ENCODE measurements at places on chromosomes 6 and 20.

DNA sequence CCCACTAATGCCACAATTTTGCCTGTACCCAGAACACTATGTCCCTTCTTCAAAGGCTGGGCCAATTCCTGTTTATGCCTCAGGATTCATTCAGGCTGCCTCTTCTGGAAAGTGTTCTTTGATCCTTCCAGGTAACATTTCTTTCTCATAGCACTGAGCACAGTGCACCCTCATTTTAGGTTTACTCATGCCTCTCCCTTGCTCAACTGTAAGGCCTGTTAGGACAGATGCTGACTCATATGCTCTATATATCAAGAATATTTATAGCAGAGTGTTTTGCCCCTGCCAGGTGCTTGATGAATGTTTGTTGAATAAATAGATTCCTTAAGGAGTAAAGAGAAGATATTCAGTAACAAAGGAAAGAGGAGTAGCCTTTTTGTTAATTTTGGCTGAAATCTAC, 263.9 kb downstream of the PHF3 start:
- DNase-seq: no peak

GRCh38 chr6:2221726-2222274, 23.6 kb downstream of the GMDS start:
- no peak for DNase-seq

DNA sequence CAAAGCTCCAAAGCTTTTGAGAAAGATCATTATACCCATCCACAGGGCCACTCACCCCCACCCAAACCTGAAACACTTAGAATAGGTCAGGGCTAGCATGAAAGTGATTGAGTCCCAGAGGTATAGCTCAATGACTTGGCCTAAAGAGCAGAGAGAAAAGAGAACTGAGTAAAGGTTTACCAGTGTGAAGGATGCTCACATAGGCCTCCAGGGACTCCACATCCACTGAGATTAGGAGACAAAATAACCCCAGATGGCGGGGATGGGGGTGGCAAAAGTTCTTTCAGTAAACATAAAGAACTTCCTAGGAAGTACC, 12.2 kb downstream of the SAYSD1 start:
- DNase-seq: no peak

- DNase-seq: no peak
Measured at GRCh38 chr20:45097485-45098102, 3.3 kb downstream of the KCNS1 start.

- no peak for DNase-seq
Measured at GRCh38 chr6:150684714-150685459, 85.2 kb downstream of the PLEKHG1 start.

GRCh38 chr6:21861942-21862341, 268.4 kb downstream of the SOX4 start:
- DNase-seq: no peak

GRCh38 chr6:130620338-130620781, 206.8 kb upstream of the SMLR1 start:
- DNase-seq: no peak

DNA sequence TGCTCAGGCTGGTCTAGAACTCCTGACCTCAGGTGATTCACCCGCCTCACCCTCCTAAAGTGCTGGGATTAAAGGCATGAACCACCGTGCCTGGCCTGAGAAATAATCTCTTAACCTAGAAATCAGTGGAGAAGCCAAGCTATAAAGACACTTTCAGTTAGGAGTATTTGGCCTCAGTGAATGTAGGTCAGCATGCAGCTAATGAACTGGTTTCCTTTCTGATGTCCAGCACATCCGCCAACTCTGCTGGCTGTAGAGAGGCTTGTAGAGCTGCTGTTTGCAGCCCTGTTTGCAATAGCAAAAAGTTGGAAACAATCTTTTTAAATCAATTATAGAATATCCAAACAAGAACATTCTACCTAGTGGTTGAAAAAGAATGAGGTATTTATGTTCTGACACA, 42.4 kb upstream of the ELOVL5 start:
- DNase-seq: no peak

- DNase-seq: no peak
Measured at GRCh38 chr20:6504826-6505225, 262.7 kb upstream of the BMP2 start.

GRCh38 chr20:23141450-23142161, 55.5 kb upstream of the CD93 start:
- no peak for DNase-seq

GRCh38 chr6:72943699-72944098, 281.6 kb downstream of the KHDC1L start:
- no peak for DNase-seq

DNA sequence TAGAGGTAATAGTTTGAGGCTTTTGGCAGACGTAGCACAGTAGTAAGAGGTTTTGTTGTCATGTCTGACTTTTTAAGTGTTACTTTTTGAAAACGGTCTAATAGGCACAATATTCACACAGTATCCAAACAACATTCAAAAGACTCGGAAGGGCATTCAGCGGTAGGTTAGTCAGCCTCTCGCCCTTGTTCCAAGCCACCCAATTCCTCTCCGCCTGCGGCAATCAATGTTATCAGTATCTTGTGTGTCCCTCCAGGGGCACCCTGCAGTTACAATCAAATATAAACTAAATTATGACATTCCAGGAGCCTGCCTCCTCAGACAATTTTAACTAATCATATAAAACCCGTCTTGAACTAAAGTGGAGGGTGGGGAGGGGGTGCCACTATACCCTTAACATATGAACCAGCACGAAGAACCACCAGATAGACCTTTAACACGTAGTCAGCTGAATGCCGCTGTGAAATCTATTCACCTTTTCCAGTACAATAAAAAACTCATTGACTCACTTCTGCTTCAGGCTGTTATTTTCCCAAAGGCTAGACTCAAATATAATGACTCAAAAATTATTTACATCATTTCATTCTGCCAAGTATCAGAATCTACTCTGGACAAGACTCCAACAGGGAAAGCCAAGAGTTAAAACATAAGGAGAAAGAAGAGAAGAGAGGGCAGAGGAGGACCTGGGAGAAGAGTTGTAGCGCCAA, 1.6 kb downstream of the TENT5A start:
- no peak for DNase-seq

DNA sequence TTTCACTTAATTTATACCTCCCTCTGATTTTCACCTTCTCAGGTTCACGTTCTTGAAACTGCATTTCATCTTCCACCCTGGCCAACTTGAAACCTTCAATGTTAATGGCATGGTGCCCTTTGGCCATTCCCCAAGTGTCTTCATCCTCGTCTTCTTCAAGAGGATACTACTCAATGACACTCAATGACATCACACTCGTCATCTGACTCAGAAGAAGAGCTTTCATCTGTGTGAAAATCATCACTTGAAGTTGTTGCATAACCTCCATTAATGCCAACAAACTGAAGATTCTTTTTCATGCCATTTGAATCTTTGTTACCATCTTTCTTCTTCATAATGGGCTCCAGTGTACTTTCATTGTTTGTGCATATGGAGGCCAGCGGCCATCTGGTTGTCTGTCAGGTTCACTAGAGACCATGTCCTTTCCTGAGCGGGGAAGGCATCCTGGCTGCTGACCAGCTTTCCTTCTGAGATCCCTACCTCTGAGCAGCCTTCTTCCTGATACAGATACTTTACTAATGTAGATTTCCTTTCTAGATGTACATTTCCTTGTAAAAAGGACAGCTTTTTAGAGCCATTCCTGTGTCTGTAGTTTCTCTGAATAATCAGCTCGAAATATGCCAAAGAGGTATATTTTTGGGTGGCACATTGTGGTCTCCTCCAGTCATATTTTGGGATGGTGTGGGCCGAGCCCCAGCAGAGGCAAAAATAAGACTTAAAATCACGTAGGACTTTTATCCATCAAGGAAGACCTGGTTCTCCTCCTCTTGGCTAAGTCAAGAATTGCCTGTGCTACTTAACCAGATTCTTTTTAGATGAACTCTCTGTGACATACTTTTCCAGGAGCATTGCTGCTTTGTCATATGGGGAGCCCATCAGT, 21.3 kb downstream of the TRMT6 start:
- no peak for DNase-seq

- DNase-seq: no peak
Measured at GRCh38 chr6:93581371-93581770, 162.0 kb upstream of the EPHA7 start.

GRCh38 chr6:128242765-128243403, 277.5 kb downstream of the PTPRK start:
- peak; percentile 28 for DNase-seq

DNA sequence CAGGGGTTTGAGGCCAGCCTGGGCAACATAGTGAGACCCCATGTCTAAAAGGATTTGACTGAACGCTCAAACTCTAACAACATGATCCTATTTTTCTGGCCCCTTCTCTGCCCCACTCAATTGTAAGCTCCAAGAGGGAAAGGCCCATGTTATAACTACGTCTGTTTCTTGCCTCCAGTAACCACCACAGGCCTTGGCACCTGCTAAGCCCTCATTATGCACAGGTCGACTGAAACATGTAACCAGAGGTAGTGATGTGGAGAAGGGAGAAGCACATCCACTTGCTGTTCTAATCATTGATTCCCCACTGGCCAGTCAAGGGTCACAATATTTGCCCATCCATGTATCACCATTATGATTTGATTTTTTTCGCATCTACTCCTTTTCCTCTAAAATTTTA, 475.5 kb downstream of the KIF16B start:
- no peak for DNase-seq

DNA sequence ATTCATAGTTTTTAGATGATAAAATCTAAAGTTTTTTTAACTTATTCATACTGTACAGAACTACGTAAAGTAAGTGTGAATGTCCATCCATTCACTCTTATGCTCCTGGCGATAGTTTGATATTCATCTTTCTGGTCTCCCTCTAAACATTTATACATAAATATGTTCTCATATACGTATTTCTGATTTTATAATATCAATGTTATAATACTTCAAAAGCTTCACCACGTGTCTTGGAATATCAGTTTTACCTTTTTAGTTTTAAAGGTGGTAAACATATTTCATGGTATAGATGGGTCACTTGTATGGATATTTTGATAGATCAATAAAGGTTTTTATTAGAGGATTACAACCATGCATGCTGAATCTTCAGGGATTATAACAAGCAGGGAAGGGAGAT, 10.3 kb upstream of the RHAG start:
- no peak for DNase-seq

DNA sequence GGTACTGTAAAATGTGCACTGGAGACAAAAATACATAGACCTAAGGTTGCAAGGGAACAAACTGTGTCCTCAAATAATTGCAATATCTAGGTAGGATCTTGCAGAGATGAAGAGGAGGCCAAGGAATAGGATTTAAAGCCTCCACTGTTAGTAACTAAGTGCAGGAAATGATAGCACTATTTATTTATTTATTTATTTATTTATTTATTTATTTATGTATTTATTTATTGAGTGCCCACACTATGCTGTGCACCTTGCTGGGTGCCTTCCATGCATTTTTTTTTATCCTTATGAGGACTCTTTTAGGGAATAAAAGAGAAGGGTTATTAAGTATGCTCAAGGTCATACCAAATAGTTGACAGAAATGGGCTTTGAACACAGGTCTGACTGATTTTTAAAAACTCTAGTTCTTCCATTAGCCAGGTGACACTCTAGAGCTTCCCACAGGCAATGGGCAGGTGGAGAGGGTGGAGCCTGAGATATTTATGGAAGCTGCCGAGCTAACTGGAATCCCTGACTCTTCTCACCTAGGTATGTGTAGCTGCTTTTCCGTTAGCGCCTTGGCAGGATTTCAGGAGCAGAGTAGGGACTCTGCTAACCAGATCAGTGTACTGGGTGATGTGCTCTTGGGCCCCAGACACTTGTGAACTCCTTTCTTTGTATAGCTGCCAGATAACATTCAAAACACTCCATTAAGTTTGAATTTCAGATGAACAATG, 12.8 kb upstream of the NUP153 start:
- no peak for DNase-seq

DNA sequence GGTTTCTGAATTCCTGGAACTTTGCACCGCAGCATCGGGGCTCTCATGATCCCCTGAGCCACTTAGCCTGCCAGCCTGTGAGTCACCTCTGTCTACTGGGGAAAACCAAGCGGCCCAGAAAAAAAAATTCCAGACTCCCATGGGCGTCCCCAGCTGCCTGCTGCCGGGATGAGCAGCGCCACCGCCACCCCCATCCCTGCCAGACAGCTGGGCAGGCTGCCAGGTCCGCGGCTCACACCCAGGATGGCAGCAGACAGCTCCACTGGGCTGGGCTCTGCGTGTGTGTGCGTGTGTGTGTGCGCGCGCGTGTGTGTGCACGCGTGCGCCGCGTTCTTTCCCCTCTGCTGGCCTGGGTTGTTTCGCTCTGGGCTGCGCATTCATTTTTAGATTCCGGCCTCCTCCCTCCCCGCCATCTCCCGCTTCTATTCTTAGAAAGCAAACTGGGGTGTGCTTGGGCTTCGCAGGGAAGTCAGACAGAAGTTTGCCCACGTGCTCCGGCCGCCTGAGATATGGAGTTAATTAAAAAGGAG, 38.9 kb upstream of the PMEPA1 start:
- peak; percentile 47 for DNase-seq

GRCh38 chr20:15742087-15742486, 831.2 kb downstream of the KIF16B start:
- no peak for DNase-seq

GRCh38 chr6:40543776-40544175, 43.4 kb downstream of the LRFN2 start:
- no peak for DNase-seq

DNA sequence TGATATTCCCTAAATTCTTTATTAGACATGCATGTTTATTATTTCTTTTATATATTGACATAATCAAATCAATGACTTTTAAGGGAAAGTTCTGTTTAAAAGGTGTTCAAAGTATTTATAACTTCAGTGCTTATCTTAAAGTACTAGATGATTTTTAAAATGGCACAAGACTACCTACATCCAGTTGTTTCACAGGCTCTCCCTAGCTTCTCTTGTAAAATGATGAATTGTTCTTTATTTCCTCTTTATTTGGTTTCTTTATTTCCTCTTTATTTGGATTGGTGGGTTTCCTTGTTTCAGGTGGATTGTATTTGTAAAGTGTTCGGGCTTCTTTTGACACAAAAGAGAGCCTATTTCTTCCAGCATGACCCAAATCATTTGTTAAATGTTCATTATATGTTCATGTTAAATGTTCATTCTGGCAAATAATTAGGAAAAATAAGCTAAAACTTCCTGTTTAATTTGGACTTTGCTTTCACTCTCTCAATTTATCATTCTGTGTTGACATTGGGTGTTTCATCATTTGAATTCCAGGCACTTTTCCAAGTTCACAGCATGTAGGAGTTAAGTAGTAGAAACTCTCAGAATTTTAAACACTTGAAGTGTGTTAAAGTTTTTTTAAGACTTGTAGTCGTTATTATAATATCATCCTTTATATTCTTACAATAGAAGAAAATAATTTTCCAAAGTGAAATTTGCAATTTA, 24.6 kb downstream of the MLIP start:
- peak; percentile 33 for DNase-seq

DNA sequence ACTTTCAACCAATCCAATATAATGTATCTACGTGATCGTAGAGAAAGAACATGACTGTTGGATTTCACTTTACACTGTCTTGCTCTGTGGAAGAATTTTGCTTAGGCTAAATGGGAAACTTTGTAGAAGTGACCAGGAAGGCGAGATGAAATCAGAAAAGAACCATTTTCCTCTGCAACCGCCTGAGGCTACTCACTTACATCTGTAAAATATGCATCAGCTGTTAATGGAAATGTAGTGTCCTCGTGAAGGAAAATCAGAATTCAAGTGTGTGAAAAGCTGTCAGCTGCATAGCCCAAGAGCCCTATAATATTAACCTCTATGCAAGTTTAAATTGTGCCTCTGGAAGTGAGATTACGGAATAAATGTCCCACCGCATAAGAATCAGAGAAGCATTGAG, 277.9 kb downstream of the C6orf118 start:
- DNase-seq: no peak
